ENCODE measurements at places on chromosomes 2 and 18.

- DNase-seq: no peak
These were observed 93.6 kb upstream of the TAF1B start for GRCh38 chr2:9749546-9750223.

- DNase-seq: peak; percentile 79
These were observed 23.3 kb upstream of the MC5R start for GRCh38 chr18:13800505-13801259.

- DNase-seq: no peak
These were observed 209.4 kb upstream of the TRIB2 start for GRCh38 chr2:12507295-12507694.

- no peak for DNase-seq
These were observed 276.1 kb downstream of the BCL2 start for GRCh38 chr18:63043516-63043915.

DNA sequence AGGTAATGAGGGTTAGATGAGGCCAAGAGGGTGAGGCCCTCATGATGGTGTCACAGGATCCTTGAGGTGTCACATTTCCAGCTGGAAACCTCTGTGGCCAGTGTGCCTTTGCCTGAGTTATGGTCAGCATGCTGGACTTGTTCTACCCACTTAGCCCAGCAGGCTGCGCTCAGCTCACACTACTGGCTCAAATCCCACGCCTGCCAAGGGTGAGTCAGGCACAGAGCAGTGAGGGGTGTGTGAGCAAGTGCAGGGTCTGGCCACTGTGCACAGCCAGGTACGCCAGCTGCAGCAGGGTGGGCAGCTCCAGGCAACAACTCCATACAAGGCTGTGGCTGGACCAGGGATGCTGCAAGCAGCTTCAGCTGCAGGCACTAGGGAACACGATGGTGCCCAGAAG is 616.6 kb upstream of the FSHR start:
- DNase-seq: peak; percentile 47

- no peak for DNase-seq
These were observed 54.6 kb upstream of the COBLL1 start for GRCh38 chr2:164896226-164896625.

DNA sequence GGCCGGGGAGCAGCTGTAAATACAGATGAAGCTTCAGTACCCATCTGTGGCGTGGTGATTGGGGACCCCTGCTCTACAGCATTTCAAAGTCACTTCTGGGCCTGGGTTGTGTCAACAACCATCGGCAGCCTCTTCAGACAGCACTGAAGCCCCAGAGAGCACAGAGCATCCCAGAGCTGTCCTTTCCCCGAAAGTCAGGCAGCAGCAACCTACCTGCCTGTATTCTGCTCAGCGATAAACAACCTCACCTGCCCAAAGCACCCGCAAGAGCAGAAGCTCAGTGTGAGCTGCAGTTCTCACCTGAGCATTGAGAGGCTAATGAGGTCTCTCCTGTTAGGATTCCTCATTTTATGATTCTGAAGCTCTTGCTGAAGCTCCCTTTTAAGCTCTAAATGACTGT is 19.3 kb downstream of the TRABD2A start:
- no peak for DNase-seq

DNA sequence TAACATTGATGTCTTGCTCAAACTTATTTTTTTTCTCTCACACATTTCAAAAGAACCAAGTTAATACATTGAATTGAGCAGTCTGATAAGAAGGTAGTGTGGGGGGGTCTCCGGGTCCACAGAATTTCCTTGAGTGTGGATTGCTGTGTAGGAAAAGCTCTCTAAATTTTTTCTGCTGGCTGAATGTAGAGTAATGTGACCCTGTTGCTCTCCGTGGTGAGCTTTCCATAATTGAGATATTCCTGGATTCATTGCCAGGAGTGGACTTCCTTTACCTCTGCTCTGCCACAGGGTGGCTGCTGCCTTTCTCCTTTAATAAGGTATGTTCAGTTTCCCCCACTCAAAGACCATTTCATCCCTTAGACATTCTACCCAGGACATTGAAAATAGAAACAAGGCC is 50.9 kb downstream of the PKP4 start:
- DNase-seq: no peak

DNA sequence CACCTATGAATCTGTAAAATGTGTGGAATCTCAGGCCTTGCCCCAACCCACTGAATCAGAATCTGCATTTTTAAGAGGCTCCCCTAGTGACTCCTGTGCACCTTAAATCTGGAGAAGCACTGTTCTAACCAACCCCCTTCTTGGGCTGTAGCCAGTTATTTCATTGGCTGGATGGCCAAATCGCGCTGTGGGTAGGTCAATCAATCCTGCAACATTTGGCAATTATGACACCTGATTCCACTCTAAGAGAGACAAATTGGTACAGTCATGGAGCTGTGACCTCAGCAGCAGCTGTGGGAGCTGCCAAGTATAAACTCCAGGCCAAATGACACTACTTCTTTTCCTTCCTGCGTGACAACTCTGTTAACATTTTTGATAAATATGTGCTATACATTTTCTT is 208.7 kb downstream of the CLIP4 start:
- DNase-seq: no peak

GRCh38 chr18:49024804-49025421 is 74.1 kb upstream of the SMAD7 start:
- no peak for DNase-seq

DNA sequence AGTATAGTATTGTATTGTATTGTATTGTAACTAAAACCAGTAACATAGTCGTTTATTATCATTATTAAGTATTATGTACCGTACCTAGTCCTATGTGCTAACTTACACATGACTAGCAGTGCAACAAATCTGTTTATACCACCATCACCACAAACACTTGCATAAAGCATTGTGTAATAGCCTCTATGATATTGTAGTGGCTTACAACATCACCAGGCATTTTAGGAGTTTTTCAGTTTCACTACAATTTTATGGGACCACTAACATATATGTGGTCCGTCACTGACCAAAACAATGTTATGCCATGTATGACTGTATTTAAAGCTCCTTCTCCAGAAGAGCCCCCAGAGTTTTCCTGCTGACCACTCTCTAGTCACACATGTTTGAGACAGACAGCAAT is 306.2 kb downstream of the SETBP1 start:
- no peak for DNase-seq
